ENCODE measurements at places on chromosomes 5 and 9.

- no peak for DNase-seq
Measured at GRCh38 chr9:95551406-95551805, 34.6 kb upstream of the PTCH1 start.

GRCh38 chr5:88824892-88825583, 57.9 kb downstream of the MEF2C start:
- DNase-seq: no peak

DNA sequence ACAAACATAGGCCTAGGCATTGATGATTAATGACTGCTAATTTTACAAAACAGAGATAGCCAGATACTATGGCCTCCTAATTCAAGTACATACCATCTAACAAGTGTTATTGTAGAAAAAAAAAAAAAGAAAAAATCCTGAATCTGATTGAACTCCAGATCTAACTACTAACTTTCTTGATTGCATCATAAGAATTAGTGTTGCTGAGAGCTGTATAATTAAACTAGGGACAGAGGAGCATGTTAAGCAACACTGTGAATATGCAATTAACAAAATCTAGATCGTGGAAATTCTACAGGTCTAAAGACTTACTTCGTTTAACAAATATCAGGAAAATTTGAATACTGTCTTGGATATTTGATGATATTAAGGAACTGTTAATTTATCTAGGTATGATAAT, 208.3 kb upstream of the ZNF608 start:
- DNase-seq: no peak

- no peak for DNase-seq
Measured at GRCh38 chr9:111798786-111799185, 4.0 kb upstream of the SHOC1 start.

GRCh38 chr9:1927546-1927945, 87.6 kb upstream of the SMARCA2 start:
- no peak for DNase-seq

GRCh38 chr5:146059460-146060220, 45.7 kb downstream of the PLAC8L1 start:
- no peak for DNase-seq

GRCh38 chr9:4382722-4383317, 83.0 kb upstream of the GLIS3 start:
- no peak for DNase-seq

DNA sequence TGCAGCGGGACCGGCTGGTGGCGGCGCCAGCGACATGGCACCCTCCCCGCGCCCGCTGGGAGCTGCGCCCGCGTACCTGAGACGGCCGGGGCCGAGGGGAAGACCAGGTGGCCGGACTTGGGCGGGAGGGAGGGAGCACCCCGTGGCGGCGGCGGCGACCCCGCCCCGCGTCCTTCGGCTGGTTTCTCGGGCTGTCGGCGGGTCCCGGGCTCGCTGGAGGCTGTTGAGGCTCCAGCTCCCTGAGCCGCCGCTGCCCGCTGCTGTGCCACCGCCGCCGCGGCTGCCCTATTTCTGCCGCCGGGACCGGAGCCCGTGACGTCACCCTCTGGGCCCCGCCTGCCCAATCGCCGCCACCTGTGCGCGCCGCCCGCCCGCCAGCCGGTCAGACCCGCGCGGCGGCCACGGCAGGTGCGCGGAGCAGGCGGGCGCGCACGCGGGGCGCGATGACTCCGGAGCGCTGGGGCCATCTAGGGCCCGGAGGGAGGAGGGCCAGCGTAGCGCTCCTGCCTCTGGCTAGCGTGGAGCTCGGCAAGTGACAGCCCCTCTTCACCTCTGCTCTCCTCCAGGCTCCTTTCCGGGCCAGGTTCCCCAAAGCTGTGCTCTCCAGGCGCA, at the start of gene FSTL4:
Gene FSTL4 (minus strand): TSS at position 293 of the 612 bp plus-strand sequence.
- no peak for DNase-seq

DNA sequence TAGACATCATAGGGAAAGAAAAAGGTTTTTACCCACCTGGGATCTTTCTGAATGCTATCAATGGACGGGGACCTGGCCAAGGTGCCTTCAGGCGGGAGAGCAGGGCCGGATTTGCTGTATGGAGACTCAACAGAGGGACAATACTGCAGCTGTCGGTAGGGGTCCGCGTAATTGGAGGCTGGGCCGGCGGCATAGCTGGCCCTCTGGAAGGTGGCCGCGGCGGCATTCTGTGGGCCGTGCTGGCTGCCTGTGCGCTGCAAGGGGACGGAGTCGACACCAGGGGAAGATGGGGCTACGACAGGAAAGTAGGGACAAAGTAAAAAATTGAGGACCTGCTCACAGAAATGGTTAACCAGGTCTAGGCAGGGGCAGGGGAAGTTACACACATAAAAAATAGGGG, 557.9 kb downstream of the CTNND2 start:
- no peak for DNase-seq

- no peak for DNase-seq
Measured at GRCh38 chr5:90560771-90561170, 2.2 kb downstream of the ADGRV1 start.

- no peak for DNase-seq
Measured at GRCh38 chr5:143311955-143312354, 91.5 kb downstream of the NR3C1 start.

DNA sequence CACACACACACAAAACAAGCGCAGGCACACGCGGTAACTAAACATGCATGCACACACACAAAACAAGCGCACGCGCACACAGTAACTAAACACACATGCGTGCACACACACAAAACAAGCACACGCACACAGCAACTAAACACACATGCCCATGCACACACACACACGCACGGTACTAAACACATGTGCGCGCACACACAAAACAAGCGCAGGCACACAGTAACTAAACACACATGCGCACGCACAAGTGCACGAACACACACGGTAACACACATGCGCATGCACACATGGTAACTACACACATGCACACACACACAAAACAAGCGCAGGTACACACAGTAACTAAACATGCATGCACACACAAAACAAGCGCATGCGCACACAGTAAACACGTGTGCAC, 19.9 kb upstream of the SLC6A3 start:
- DNase-seq: no peak

DNA sequence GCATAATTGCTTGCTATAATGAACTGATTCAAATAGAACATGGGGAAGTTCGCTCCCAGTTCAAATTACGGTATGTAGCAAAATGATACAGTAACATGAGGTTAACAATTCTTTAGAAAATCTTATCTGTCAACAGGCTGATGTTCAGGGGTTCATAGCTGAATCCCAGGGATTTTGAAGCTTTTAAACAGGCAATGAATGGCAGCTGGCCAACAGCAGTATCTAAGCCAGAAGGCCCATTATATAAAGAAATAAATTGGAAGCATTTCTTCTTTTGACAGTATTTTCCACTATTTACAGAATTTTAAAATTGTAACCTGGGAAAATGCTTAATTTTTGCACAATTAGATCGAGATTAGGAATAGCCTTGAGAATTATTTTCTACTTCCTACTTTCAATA, 126.8 kb downstream of the PDE8B start:
- no peak for DNase-seq

- DNase-seq: no peak
Measured at GRCh38 chr5:180858586-180858985, 2.5 kb downstream of the ZFP62 start.

DNA sequence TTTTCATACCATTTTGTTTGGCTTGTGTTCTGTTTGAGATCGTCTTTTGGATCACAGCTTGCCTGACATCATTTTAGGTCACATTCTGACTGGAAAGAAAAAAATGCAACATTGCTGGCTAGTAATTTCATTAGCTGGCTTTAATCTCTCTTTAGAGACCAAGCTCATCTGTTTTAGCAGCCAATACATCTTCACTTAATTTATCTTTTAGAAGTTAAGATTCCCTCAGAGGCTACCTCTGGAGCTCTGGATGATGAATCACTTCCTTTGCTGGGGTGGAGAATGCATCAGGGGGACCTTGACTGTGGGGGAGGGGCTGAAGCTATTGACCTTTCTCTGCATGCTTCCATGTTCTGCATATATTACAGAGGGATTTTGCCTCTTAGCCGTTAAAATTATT, 181.5 kb upstream of the OTULINL start:
- no peak for DNase-seq

GRCh38 chr5:851553-851952, 767 bp upstream of the ZDHHC11 start:
- DNase-seq: no peak

GRCh38 chr5:6937677-6938076, 224.4 kb downstream of the TENT4A start:
- DNase-seq: no peak

- DNase-seq: no peak
Measured at GRCh38 chr5:143425835-143426234, 22.3 kb upstream of the NR3C1 start.

- DNase-seq: no peak
Measured at GRCh38 chr5:88674356-88675167, 208.4 kb downstream of the MEF2C start.

- no peak for DNase-seq
Measured at GRCh38 chr5:134206627-134207160, 19.2 kb downstream of the PPP2CA start.

- no peak for DNase-seq
Measured at GRCh38 chr9:92770360-92770995, 5.8 kb upstream of the BICD2 start.

GRCh38 chr5:68519143-68519542, 303.6 kb downstream of the PIK3R1 start:
- no peak for DNase-seq

DNA sequence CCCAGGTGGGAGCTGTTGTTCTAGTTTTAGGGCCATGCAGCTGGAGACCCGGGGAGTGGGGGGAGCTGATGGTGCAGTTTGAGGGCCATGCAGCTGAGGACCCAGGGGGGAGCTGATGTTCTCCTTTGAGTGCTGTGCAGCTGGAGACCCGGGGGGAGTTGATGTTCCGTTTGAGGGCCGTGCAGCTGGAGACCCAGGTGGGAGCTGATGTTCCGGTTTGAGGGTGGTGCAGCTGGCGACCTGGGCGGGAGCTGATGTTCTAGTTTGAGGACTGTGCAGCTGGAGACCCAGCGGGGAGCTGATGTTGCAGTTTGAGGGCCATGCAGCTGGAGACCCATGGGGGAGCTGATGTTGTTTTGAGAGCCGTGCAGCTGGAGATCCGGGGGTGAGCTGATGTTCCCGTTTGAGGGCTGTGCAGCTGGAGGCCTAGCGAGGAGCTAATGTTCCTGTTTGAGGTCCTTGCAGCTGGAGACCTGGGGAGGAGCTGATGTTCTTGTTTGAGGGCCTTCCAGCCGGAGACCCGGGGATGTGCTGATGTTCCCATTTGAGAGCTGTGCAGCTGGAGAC, 14.6 kb downstream of the PDCD6 start:
- DNase-seq: no peak

DNA sequence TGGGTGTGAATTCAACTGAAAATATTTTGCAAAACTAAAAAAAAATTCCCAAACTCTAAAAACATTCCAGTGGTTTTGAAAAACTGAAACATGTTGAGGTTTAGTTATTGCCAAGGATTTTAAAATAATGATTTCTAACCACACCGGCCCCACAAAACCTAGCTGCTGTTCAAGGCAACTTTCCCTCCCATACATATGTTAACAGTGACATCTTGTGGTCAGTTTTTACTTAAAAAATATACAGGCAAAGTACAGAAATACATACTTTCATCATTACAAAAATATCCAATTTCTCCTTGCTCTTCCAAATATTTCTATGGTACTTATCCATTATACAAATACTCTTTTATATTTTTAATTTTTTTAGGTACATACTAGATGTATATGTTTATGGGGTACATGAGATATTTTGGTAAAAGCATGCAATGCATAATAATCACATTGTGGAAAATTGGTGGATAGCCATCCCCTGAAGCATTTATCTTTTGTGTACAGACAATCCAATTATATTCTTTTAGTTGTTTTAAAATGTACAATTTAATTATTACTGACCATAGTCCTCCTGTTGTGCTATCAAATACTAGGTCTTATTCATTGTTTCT, 34.4 kb upstream of the MRPS30 start:
- DNase-seq: no peak

DNA sequence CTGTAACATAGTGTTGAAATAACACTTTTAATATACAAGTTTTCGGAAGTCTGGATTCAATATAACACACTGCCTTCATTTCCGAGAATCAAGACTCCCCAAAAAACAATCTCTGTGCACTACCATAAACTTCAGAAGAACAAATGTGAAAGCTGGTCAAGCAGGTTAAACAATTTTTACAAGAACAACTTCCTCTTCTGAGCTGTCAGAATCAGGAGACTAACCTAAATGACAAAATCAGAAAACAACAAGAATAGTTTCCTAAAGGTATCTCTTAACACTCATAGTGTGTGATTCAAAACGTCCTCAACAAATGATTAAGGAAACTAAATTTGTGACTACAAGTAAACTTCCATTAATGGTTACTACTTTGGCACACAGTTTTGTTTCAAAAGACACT, 11.6 kb downstream of the C9orf72 start:
- DNase-seq: no peak

GRCh38 chr5:145805819-145806218, 29.3 kb downstream of the PRELID2 start:
- no peak for DNase-seq

DNA sequence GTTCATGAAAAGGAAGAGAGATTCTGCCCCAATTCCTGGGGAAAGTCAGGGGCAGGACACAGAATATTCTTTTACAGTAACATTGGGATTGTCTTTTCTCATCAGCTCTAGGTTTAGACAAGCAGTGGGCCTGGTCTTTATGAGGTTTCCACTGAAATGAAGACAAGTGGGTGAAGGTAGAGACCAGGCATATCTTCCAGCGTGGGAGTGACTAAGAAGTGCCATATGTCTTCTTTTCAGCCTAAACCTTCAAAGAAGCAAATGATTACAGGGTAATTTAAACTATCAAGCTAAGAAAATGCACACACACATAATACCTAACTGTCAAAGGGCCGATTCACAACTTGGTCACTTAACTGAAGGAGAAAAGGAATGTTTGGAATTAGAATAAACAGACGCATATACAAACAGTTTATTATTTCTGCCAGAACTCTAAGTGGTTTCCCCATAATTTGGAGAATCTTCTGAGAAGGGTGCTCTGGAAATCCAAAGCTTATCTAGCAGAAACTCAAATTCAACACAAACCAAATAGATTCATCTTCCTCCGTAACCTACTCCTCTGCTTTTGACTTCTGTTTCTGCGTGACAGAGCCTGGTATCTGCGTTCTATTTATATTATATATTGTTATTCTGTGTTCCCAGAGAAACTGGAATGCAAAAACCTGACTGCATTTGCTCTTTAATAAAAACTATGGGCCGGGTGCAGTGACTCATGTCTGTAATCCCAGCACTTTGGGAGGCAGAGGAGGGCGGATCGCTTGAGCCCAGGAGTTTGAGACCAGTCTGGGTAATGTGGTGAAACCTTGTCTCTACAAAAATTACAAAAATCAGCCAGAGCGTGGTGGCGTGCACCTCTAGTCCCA, 22.0 kb upstream of the TEK start:
- no peak for DNase-seq
